ENCODE measurements at places on chromosomes 3 and 15.

- DNase-seq, result peak; percentile 6
Measured at GRCh38 chr3:172391592-172392302, 56.5 kb downstream of the GHSR start.

DNA sequence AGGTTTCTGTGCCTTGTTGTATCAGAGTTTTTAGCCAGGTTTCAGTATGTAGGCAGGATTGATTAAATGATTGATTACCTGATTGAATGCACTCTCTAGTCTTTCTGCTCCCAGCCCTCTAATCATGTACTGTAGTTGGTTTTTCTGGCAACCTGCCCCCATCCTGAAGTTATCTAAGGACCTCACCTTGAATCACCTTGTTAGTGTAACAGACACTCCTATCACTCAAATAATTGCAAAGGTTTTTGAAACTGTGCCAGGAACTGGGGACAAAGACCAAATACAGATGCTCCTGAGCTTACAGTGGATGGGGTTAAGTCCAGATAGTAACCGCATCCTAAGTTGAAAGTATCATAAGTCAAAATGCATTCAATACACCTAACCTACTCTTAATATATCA is 141.5 kb upstream of the EIF1B start:
- no peak for DNase-seq

GRCh38 chr3:8506571-8507061 is 5.0 kb downstream of the LMCD1 start:
- DNase-seq, result no peak

GRCh38 chr3:13574083-13574797 is 25.3 kb downstream of the FBLN2 start:
- no peak for DNase-seq

DNA sequence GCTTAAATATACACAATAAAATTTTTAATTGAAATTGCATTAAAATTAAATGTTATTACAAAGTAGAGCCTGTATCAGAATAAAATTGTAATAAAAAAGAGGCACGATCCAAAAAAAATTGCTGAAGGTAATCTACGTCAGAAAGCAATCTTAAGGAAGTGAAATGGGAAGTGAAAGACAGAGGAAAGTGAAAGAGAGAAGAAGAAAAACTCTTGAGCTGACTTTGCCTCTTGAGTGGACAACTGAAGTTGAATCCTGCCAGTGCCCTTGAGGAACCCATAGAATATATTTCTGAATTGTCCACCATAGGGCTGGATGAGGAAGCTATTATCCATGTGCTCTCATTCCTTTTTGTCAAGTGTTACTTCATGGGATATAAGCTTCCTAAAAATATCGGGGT is 285.1 kb upstream of the STAC start:
- peak; percentile 5 for DNase-seq

DNA sequence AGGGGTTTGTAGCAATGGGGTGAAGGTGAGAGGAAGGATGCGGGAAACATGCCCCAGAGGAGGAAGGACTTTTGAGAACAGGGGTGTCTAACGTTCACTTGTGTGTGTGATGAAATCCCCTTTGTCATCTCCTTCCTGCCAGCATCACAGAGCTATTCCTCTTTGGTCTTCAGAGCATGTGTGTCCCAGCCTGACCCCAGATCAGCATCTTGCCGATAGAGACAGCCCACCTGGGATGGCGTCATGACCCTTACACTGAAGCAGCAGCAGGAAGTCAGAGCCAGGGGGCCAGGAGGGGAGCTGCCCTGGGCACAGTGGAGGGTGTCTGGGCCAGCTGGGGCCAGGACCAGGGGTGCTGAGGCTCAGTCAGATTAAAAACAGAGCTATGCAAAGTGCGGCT is 29.9 kb upstream of the GRIP2 start:
- DNase-seq, result no peak

DNA sequence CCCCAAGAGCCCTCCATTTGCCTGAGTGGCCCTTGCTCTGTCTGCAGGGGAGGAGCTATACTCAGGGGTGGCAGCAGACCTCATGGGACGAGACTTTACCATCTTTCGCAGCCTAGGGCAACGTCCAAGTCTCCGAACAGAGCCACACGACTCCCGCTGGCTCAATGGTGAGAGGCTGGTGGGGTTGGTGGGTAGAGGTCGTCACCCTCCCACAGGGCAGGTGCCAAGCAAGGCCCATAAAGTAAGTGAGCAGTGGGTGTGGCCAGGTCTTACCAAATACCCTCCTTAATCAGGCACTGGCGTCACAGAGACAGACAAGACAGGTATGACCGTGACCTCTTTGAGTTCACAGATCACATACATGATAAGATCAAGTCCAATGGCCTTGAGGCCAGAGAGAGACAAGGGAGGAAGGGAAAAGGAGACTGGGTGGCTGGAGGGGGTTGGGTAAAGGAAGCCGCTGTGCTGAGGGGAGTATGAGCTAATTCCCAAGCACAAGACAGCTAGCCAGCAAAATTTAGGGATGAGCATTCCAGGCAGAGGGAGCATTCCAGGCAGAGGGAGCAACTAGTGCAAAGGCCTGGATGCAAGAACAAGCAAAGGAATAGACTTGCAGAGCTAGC is 2.5 kb downstream of the SEMA3B start:
- DNase-seq, result no peak

DNA sequence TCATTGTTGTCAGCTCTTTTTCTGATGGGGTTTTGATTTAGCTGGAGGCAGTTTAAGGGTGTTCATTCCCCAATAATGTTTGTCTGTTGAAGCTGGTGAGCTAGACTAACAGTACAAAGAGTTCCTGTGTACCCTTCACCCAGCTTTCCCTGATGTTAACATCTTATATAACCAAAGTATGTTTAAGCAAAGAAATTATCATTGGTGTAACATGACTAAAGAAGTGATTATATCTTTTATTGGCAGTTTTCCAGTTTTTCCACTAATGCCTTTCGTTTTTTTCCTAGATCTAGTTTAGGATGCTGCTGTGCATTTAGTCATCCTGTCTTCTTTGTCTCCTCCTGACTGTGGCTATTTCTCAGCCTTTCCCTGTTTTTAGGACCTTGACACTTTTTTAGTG is 165.6 kb downstream of the LPP start:
- no peak for DNase-seq

GRCh38 chr15:99099661-99100060 is 5.2 kb upstream of the SYNM start:
- no peak for DNase-seq

All from inflammatory macrophage treated with lipopolysaccharide for 1 hour (primary cell).